CD4-positive, alpha-beta T cell treated with Interferon gamma for 1 hour (primary cell): ENCODE measurements at places on chromosomes 6 and 20.

DNA sequence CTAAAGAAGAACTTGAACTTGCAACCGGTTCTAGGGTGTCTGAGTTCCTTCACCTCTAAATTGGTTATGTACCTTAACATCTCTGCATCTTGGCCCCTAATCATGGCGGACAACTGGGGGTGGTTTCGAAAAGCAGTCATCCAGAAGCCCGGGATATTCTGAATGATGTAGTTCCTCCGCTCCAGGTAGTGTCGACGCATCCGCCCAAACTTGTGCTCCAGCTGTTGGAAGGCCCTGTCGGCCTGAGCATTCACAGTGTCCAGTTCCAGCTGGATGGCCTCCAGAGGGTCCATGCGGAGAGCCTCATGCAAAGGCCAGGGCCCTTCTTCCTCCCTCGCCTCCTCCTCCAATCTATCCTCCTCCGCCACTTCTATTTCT is 887 bp downstream of the TSPYL1 start:
- no peak for DNase-seq

DNA sequence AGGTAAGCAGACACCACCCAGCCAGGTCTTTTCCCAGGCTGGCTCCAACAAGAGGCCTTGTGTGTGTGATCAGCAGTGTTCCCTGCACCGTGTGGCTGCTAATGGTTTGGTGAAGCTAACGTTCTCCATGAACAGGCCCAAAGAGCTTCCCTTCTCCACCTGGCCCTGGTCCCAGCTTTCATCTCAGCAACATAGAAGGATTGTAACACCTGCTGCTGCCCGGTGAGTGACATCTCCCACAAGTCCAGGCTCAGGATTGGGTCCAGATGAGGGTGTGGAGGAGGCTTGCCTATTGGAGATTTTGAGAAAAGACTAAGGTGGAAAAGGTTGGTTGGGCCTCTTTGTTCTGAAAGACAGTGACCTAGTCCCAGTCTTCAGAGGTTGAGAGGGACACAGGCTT is 89.6 kb downstream of the TMEM242 start:
- DNase-seq, result no peak

DNA sequence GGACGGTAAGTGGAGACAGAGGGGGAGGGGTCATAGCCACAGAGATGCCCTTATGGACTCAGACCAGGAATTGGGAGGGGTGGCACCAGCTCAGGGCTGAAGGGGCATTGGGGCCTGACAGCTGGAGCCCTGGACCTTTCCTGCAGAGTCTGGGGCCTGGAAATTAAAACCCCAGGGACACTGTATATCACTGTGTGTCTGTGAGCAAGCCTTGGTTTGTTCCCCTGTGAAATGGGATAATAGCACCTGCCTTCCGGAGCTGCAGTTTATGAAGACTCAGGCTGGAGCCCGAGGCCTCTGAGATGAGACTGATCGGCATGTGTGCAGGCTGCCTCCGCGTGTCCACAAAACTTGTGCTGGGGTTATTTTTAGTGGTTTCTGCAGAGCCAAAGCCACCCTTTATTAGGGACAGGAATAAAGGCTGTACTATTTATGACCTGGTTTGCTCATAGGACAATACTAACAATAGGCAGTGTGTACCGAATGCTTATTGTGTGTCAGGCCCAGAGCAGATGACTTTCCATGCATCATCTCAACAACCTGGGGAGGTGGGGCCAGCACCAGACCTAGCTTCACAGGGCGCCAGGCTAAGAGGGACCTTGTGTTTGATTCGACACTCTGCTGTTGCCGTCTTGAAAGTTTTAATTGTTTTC is 22.6 kb downstream of the MYH7B start:
- no peak for DNase-seq

DNA sequence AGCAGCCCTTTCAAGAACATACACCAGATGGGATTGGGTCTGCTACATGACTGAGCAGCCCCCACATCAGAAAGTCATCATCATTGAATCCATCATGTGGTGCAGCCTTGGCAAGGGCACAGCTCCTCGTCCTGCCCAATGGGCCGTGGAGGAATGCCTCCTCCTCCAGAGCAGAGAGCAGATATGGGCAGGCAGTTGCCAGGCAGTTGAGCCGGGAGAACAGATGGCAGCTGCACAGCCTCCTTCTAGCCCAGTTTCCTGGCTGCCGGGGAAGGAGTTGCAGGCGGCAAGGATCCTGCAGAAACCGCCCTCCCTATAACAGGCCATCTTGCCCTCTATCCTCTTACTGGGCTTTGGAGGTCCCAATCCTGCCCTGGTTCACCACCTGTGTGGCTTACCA is 11.9 kb upstream of the ZFAND3 start:
- DNase-seq, result no peak

DNA sequence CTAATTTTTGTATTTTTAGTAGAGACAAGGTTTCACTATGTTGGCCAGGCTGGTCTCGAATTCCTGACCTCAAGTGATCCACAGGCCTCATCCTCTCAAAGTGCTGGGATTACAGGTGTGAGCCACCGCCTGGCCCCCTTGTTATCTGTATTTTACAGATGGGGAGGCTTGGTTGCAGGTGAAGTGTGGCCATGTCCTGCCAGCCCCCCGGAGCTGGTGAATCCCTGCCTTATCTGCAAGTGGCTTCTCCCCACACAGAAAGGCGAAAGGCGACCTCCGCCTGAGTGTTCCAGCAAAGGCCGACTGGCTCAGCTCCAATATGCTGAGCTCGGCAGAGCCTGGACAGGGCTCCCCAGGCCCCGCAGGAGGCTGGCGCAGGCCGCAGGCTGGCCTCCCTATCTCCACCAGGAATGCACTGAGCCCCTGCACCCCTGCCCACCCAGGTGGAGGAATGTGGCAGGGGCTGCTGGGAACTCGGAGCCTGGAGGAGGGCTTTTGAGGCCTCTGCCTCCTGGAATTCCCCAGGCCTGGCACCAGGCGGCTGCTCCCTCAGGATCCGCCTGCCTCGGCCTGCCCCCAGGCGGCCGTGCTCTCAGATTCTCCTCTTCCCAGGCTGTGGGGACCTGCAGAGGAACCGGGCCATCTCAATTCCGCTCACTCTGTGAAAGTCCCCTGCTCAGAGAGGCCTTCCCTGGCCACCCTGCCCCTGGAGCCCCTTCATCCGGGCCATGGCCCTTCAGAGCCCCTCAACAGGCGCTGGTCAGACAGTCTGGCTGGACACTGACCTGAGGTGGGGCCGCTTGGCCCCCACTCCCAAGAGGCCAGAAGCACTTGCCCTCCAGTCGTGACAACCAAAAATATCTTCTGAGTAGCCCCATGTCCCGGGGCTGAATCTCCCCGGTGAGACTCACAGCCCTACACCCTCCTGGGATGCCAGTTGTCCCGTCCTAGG is 9.3 kb upstream of the LAMA5 start:
- DNase-seq, result no peak

GRCh38 chr6:5096482-5096881 is 11.3 kb downstream of the PPP1R3G start:
- no peak for DNase-seq

DNA sequence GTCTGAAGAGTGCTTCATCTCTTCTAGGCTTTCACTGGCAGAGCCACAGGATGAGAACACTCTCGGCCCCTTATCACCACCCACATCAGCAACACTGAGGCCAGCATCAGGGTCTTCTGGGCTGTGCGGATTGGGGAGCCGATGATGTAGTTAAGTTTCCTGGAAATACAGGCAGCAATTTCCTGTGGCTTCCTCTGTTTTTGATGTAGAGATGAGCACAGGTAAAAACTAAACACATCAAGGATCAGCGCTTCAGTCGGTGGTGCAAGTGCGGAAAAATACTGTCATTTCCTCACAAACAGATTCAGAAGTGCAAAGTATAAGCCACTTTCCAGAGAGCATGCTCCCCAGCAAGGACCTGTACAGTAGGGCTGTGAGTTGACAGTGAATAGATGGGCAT is 62.6 kb downstream of the BACH2 start:
- DNase-seq, result peak; percentile 84

GRCh38 chr6:63689421-63689820 is 53.8 kb downstream of the PHF3 start:
- DNase-seq, result no peak

GRCh38 chr6:53520320-53520928 is 24.5 kb downstream of the GCLC start:
- DNase-seq, result no peak

- DNase-seq, result no peak
Measured at GRCh38 chr6:109397020-109397419, 14.8 kb upstream of the CD164 start.

- no peak for DNase-seq
Measured at GRCh38 chr6:168115748-168116437, 36.9 kb upstream of the FRMD1 start.

GRCh38 chr6:3990692-3991491 is 88.0 kb downstream of the FAM217A start:
- peak; percentile 61 for DNase-seq

GRCh38 chr20:52001999-52002666 is 189.4 kb downstream of the ZFP64 start:
- no peak for DNase-seq

DNA sequence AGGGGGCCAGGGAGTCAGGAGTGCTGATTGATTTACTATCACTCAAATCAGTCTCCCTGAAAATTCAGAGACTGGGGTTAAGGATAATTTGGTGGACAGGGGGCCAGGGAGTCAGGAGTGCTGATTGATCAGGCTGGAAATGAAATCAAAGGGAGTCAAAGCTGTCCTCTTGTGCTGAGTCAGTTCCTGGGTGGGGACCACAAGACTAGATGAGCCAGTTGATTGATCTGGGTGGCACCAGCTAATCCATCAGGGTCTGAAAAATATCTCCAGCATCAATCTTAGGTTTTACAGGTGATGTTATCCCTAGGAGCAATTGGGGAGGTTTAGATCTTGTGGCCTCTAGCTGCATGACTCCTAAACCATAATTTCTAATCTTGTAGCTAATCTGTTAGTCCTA is 6.1 kb upstream of the AFG1L start:
- DNase-seq, result no peak

GRCh38 chr6:82030761-82031503 is 216.6 kb downstream of the IBTK start:
- no peak for DNase-seq

GRCh38 chr6:43243664-43244321 is 512 bp downstream of the TTBK1 start:
- DNase-seq, result no peak

- no peak for DNase-seq
Measured at GRCh38 chr6:41487860-41488432, 58.2 kb upstream of the FOXP4 start.

DNA sequence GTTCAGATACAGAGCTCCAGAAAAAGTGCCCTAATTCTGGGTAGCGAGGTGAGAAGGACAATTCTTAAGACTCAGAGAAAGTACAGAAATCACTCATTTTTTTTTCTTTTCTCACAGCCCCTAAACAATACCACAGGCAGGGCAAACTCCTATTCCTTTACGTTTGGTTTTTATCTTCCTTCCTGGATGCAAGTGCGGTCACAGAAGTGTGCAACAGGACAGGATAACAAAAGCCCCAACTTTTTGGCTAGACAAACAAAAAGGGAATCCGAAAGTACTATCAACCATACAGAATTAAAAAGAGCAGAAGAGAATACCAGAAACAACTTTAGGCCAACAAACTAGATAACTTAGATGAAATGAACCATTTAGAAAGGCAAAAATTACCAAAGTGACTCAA is 18.4 kb upstream of the BEND6 start:
- no peak for DNase-seq

GRCh38 chr6:144776031-144776819 is 491.1 kb downstream of the UTRN start:
- no peak for DNase-seq

GRCh38 chr6:135323202-135323668 is 142.1 kb downstream of the MYB start:
- no peak for DNase-seq

- no peak for DNase-seq
Measured at GRCh38 chr6:1735239-1735803, 125.6 kb downstream of the FOXC1 start.

DNA sequence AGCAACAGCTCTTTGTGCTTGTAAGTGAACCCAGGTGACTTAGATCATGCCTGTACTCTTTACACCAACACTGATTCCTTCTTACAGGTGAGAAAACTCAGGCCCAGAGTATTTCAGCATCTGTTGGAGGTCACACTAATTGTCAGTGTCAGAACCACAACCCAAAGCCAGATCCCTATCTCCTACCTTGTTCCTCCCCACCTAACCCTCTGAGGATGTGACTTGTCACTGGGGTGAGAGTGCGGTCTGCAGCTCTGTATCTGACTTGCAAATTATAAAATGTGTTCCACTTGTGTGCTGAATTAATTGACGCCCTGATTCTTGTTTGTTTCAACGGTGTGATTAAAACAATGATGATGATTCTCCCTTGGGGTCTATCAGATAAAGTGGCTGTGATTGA is 232.5 kb upstream of the KCNG1 start:
- no peak for DNase-seq

DNA sequence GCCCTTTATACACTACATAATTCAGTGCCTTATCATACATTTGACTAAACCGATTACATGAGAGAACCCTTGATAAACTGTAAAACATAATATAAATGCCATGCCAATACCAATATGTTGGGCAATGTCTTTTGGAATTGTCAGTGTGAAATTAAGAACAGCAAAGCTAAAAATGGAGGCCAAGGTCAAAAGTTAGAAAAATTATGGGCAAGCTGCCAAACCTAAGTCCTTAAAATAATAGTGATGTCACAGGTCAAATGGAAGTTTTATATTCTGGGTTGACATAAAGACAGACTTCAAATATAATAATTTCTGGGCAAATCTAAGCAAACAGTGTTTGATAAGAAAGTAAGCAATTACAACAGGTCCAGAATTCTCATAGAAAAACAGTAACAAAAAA is 696.7 kb downstream of the RNF144B start:
- no peak for DNase-seq

DNA sequence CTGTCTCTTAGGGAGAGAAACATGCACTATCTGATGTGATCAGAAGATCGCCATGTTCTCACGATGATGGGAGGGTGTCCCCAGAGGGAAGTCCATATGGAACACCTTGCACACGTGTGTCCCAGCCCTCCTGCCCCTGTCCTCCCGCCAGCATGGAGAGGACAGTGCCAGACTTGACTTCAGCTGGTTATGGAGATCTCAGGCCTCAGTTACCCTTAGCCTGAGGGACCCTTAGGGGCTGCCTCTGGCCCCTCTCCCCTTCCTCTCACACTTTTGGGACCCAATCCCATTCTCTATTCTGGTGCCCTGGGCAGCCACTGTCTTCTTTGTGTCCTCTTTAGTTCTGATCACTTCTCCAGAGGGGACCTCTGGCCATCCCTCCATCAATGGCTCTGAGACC is 1.6 kb downstream of the TREML4 start:
- DNase-seq, result no peak

GRCh38 chr6:62681108-62681507 is 395.1 kb upstream of the KHDRBS2 start:
- no peak for DNase-seq

- DNase-seq, result no peak
Measured at GRCh38 chr6:34928695-34929094, 39.6 kb downstream of the ANKS1A start.

GRCh38 chr20:57922706-57923105 is 212.9 kb upstream of the PMEPA1 start:
- DNase-seq, result no peak

GRCh38 chr20:21209668-21210067 is 83.8 kb downstream of the KIZ start:
- DNase-seq, result no peak

GRCh38 chr6:54156650-54157250 is 45.5 kb downstream of the MLIP start:
- no peak for DNase-seq
